8988T (cell line): ENCODE measurements at places on chromosomes 6 and 20.

- DNase-seq: no peak
These were observed 67.4 kb downstream of the GMPR start for GRCh38 chr6:16305788-16306187.

DNA sequence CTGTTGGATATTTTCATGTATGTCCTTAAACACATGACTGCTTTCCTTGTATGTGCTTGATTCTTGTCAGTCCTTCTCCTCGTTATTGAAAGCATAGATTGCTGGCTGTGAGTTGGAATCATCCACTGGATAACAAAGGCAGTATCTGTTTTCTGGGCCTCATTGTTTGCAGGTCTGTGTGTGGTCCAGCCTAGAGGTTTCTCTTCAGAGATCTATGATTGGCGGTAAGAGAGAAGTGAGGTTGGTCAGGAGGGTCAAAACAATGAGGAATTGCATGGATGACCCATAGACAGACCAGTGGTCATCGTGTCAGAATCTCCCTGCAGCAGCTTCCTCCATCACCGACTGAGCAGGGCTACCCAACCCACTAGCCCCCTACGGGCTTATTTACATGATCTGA lies 915.0 kb downstream of the KIF16B start:
- DNase-seq: no peak

- no peak for DNase-seq
These were observed 122.1 kb downstream of the CD164 start for GRCh38 chr6:109260126-109260525.

- DNase-seq: no peak
These were observed 28.2 kb upstream of the ARMC2 start for GRCh38 chr6:108820006-108820405.

- no peak for DNase-seq
These were observed 89.3 kb downstream of the MRPL14 start for GRCh38 chr6:44037847-44038542.

DNA sequence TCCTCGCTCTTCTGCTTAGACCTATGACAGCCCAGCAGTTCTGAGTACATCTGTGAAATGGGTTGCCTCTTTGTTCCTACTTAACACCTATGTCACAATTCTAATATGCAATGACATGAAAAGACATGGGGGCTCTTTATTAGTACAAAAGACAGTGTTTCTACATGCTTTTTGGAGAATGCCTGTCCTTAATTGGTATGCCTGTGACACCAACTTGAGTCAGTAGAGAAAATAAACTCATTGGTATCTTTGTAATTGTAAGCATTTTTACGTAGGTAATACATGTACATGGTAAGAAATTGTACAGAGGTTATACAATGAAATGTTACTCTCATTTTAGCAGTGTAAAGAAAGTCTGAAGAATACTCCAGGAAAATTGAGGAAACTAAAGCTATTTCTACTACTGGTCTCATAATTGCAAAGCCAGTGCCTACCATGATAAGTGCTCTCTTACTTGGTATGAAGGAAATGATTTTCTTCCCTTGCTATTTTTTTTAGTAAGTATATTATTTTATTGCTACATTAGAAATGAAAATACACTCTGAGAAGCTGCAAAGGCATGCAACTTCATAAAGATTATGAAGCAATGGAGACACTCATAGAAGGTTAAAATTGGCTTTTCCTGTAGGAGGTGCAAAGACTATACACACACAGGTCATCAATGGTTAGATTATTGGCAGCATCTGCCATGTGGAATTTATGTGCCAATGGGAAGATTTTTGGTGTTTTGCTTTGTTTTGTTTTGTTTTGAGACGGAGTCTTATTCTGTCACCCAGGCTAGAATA lies 4.9 kb upstream of the EEF1A1 start:
- no peak for DNase-seq

GRCh38 chr20:15675813-15676484 lies 897.3 kb downstream of the KIF16B start:
- DNase-seq: no peak

DNA sequence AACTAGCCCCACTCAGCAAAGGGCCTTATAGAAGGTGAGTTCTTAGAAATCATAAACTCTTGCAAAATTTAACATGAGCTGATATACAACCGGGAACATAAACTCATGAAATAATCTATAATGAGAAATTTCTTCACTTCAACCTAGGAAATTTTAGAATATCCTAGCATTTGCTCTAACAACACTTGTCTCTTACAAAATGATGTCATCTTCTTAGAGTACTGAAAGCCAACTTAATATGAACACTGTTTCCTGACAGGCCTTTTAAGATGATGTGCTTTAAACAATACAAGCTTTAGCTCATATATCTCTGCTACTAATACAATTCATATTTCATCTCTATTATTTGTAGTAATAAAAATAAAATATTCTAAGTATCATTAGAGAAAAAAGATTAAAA lies 932 bp downstream of the PACRG start:
- DNase-seq: no peak

DNA sequence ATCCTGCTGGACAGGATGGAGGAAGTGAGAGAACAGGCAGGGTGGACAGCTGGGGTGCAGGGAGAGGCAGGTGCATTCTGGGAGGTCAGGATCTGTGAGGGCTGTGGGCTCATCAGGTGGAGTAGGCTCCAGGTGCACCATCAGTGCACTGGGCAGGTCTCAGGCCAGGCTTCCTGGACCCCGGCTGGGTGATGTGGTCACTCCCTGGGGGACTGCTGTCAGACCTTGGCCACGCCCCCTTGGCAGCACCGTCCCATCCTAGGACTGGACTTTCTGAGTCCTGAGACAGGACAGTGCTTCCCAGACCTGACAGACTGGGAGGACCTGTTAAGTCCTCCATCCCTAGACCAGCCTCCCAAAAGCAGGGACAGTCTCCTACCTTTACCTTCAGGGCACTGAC lies 626.7 kb upstream of the DEFB115 start:
- no peak for DNase-seq

DNA sequence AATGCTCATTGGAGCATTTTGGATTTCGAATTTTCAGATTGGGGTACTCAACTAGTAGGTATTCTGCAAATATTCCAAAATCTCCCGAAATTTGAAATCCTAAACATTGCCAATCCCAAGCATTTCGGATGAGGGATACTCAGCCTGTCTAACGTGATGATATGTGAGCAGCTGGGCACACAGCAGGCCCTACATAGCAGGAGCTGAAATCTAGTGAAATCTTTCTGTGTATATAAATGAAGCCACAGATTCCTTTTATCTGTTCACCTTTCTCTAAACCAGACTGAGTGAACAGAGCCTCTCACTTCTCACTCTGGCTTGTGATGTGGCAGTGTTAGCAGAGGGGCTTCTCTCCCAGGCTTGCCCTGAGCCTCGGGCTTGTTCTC lies 17.8 kb downstream of the STX16 start:
- no peak for DNase-seq

- peak; percentile 27 for DNase-seq
These were observed 1.3 kb upstream of the CDYL start for GRCh38 chr6:4774715-4775493.

DNA sequence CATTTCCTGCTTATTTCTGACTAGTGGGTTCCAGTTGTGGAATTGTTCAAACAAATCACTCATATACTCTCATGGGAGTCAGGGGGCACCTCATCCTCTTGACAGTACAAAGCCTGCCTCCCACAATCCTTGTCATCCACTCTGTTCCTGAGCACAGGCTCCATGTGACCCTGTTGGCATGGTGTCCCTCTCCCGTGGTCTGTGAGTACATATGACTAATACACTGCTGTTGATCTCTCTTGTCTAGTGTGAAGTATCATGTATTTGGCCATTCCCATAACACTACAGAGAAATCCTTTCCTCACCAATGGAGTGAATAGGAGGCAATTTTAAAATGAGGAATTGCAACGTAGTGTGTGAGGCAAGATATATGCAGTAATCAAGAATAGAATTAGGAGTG lies 185.3 kb downstream of the OGFRL1 start:
- no peak for DNase-seq
